ENCODE measurements at places on chromosomes 1 and 21. TPM values are rescaled to one million over a fixed set of nuclear protein-coding genes. Genes with fewer than 3 reads are reported as not detected.

GRCh38 chr1:98331718-98332311, 329.7 kb upstream of the SNX7 start:
- no peaks in the 10 kb centered on the region for H3K27me3 ChIP-seq
- no peak overlapping the region for H3K27ac ChIP-seq
- H3K4me1 ChIP-seq = no peaks in the 10 kb centered on the region
- no peak for DNase-seq

DNA sequence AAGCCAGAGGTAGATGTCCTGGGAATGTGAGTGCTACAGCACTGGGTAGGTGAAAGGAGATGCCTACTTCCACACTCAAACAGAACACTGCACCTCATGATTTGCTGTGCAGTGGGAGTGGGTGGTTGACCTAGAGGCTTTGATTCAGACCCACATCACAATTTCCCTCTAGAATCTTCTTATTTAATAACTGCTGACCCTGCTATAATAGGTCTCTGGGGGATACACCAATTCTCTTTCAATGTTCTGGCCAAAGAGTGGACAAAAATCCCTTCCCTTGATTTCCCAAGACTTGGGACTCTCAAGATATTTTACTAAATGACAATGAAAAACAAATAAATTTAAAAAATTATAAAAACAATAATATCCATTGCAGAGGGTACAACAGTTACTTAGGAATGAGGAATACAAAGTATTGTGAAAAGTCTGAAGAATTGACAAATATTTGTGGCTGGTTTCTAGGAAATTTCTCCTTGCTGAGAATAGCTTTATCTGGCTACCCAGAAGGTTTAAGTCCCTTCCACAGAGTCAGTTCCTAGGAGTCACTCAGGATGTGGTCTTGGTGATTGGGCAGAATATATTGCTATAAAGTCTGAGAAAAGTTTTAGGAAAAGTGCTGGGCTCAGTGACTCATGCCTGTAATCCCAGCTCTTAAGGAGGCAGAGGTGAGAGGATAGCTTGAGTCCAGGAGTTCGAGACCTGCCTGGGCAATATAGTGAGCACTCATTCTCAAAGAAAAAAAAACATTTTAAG, 2.4 kb upstream of the FCGR2A start:
- no peaks in the 10 kb centered on the region for H3K4me1 ChIP-seq
- DNase-seq = no peak
- H3K27ac ChIP-seq = no peak overlapping the region
- no peak overlapping the region for H3K4me3 ChIP-seq
- H3K27me3 ChIP-seq = no peaks in the 10 kb centered on the region
- H3K36me3 ChIP-seq = no peaks in the 10 kb centered on the region

The TPTE gene
- total RNA-seq = not detected

The GPR161 gene
- total RNA-seq = 20.6 TPM
